Natural killer cell treated with Interleukin-12 subunit alpha and Interleukin-12 subunit beta and Interleukin-15 and Interleukin-18, amount 100 ng/mL, for 72 hours (primary cell): ENCODE measurements at places on chromosomes 5 and 9. TPM values are rescaled to one million over a fixed set of nuclear protein-coding genes. Genes with fewer than 3 reads are reported as not detected.

C9orf153 gene
- 0.43 TPM for total RNA-seq

NREP gene
- total RNA-seq, result 5.5 TPM

LHX6 gene
- not detected for total RNA-seq

LTC4S gene
- 4.0 TPM for total RNA-seq

PTGS1 gene
- total RNA-seq, result 0.69 TPM

EGFLAM gene
- total RNA-seq, result not detected

FAXDC2 gene
- not detected for total RNA-seq

HMMR gene
- 31.4 TPM for total RNA-seq

TRIM41 gene
- 50.6 TPM for total RNA-seq

RAD23B gene
- total RNA-seq, result 94.8 TPM
